ENCODE measurements at places on chromosomes 1 and 21.

- no peak for DNase-seq
Observed at GRCh38 chr1:78325293-78325692, 165.5 kb upstream of the PTGFR start.

GRCh38 chr1:246265481-246265880, 241.6 kb downstream of the SMYD3 start:
- DNase-seq: no peak

DNA sequence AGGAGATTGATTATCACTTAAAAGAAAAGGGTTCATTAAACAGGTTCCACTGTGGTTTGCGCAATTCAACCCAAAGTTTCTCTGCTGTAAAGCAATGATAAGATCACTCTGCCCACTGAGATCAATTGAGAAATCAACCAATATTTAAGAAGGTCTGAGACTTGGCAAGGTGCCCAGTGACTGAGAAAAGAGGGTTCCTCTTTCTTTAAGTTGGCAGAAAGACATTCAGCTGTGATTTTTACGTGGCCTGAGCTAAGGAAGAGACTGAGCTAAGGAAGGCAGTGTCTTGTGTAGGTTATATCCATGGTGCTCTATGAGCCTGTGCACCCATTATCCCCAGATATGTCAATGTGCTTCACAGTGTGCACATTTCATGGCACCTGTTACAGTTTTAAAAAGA, 344.1 kb downstream of the DISC1 start:
- no peak for DNase-seq

GRCh38 chr1:211830055-211830327, 572 bp downstream of the LPGAT1 start:
- no peak for DNase-seq

DNA sequence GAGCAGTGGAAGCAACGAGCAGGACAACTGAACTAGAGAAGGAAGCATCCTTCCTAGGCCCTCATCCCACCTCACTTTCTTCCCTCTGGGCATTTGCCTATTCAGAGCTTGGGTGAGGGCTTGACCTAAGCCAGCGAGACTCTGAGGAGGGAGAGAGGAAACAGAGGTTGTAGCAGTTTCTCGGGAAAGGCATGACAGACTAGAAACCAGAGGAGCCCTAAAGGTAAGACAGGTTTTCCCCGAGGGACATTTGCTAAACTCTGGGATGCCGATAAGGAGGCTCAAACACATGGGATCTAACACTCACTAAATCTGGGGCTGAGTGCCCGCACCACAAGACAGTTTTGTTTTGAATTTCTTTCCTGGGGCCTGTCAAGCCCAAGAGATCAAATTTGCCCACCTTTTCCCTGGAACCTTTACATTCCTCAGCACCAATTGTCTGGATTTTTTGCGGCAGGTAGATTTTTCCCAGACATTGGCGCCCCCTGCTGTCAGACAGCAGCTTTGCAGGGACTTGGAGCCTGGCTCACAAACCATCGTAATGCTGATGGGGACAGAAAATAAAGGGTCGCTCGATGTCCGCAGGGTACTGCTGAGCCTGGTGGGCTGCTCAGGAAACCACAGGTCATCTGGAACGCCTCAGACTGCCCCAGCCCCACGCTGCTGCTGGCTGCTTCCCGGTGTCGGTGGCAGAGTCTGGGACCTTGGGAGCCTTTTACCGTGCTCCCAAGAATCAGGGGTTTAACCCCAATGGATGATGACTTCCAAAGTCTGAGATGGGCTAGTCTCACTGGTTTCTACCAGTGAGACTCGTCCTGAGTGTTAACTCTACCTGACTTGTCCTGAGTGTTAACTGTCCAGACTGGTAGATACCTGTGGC, 23.4 kb upstream of the TSPAN2 start:
- DNase-seq: no peak

- DNase-seq: no peak
Observed at GRCh38 chr1:10838541-10838940, 42.1 kb upstream of the CASZ1 start.

DNA sequence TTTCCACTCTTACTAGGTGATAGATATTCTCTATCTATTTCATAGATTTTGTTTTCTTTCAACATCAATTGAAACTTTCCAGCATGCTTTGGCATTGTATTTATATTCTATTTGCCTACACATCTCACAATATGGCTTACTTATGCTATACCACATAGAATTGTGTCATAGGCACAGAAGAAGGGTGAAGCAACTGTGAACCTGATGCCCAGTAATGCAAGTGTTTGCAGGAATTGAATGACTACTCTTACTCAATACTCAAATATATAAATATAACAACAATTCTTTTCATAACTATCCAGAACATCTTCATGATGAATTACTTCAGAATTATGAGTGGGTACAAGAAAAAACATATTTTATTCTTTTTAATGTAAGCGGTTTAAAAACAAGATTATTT, 165.9 kb downstream of the PTBP2 start:
- DNase-seq: no peak

- no peak for DNase-seq
Observed at GRCh38 chr1:245008761-245009160, 144.4 kb upstream of the HNRNPU start.

DNA sequence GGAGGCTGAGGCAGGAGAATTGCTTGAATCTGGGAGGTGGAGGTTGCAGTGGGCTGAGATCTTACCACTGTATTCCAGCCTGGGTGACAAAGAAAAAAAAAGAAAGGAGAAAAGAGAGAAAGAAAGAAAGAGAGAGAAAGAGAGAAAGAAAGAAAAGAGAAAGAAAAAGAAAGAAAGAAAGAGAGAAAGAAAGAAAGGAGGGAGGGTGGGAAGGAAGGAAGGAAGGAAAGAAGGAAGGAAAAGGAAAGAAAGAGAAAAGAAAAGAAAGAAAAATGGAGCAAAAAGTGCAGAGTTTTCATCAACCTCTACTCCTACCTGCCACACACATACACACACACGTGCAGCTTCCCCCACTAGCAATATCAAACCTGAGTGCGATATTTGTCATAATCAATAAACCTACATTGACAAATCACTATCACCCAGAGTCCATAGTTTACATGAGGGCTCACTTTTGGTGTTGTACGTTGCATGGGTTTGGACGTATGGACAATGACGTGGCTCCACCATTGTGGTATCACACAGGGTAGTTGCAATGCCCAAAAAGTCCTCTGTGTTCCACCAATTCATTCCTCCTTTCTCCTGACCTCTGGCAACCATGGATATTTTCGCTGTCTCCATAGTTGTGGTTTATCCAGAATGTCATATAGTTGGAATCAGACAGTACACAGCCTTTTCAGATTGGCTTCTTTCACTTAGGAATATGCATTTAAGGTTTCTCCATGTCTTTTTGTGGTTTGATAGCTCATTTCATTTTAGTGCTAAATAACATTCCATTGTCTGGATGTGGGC, 36.5 kb downstream of the EVA1C start:
- peak; percentile 28 for DNase-seq
